Activated CD4-positive, alpha-beta T cell treated with anti-CD3 and anti-CD28 coated beads for 36 hours (primary cell): ENCODE measurements at places on chromosomes 3 and 15. TPM values are rescaled to one million over a fixed set of nuclear protein-coding genes. Genes with fewer than 3 reads are reported as not detected.
A peak's percentile ranks its signal among the peaks of the same experiment; 100 is the strongest.

Gene TMEM212
- not detected for total RNA-seq

DNA sequence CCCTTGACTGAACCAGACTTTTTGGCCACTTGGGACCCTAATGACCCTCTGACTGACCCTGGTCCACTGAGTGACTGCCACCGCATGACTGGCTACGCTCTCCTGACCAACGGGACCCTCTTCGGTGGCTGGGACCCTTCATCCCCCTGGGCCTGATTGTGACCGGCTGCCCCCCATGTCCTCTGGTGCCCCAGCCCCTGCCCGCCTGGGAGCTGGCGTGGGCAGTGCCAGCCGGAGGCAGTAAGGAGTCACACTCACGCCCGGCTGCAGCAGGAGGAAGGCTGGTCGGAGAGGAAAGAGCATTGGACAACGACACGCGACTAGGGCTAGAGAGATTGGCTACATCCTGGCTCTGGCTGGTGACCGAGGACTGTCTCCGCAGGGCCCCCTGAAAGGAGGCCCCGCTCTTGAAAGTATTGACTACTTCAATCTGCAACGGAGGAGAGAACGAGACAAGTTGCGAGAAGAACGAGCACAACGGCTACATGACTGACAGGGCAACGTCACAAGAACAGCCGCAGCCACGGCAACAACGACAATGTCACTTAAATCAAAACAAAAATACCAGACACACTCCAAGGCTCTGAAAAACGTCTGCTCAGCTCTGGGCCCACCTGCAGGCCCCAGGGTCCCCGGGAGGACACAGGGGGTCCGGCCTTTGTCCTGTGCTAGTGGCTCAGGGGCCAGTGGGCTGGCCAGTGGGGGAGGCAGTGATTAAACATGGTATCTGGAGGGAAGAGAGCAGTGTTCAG lies 15.1 kb upstream of the SEC13 start:
- peaks cover 9% of the 10 kb centered on the region for H3K27me3 ChIP-seq
- no peaks in the 10 kb centered on the region for H3K4me1 ChIP-seq
- no peak overlapping the region for H3K4me3 ChIP-seq
- no peak for DNase-seq
- no peak overlapping the region for H3K27ac ChIP-seq

DNA sequence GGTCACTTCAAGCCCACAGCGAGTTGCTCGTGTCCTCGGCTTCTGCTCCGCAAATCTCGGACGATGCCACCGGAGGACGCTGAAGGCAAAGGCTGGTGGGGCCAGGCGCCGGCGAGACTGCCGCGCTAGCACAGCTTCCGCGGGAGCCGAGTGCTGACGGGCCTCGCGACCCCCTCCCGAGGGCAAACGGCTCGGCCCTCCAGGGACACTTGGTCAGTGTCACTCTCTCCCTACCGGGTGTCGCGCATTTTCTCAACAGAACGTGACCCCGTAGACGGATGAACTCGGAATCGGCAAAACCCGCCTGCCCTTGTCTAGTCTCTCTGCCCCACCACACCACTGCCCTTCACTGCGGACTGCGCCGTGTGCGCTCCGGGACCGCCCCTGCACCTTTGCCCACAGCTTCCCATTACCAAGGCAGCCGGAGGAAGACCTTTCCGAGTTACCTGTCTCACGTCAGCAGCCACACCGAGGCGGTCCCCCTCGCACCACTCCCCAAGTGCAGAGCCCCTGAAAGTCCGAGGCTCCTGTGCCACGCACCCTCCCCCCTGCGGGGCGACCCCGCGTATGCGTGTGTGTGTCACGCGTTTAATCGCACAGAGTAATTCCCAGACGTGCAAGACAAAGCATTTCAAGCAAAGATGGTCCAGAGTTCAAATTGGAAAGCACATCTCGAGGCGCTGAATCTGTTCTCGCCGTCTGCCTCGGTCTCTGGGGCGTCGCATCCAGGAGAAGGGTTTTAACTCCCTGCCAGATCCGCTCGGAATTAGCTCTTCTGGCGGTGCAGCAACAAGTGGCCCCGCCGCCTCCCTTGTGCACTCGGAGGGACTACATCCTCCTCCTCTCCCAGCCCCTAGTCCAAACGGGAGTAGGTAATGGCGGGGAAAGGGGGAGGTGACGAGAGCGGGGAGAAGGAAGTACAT lies 245.0 kb upstream of the TOPAZ1 start:
- peak; percentile 58 for DNase-seq
- peaks cover 2% of the 10 kb centered on the region for H3K36me3 ChIP-seq
- peaks cover 39% of the 10 kb centered on the region for H3K4me1 ChIP-seq
- peaks cover 72% of the 10 kb centered on the region for H3K27me3 ChIP-seq
- H3K4me3 ChIP-seq, result peak overlapping the region; percentile 58

Gene KNG1
- not detected for total RNA-seq

- H3K27ac ChIP-seq, result no peak overlapping the region
- H3K27me3 ChIP-seq, result peaks cover 25% of the 10 kb centered on the region
- DNase-seq, result no peak
Observed at GRCh38 chr15:91237445-91237844, 137.4 kb downstream of the SV2B start.

DNA sequence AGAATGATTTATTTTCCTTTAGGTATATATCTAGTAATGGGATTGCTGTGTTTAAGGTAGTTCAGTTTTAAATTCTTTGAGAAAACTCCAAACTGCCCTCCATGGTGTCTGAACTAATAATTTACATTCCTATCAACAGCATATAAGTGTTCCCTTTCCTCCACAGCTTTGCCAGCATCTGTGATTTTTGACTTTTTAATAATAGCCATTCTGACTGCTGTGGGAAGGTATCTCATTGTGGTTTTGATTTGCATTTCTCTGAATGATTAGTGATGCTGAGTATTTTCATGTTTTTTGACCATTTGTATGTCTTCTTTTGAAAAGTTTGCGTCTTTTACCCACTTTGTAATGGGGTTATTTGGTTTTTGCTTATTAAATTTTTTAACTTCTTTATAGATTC lies 571.6 kb upstream of the CCDC54 start:
- H3K36me3 ChIP-seq, result no peaks in the 10 kb centered on the region
- no peaks in the 10 kb centered on the region for H3K27me3 ChIP-seq
- H3K4me1 ChIP-seq, result no peaks in the 10 kb centered on the region
- H3K4me3 ChIP-seq, result no peak overlapping the region

DNA sequence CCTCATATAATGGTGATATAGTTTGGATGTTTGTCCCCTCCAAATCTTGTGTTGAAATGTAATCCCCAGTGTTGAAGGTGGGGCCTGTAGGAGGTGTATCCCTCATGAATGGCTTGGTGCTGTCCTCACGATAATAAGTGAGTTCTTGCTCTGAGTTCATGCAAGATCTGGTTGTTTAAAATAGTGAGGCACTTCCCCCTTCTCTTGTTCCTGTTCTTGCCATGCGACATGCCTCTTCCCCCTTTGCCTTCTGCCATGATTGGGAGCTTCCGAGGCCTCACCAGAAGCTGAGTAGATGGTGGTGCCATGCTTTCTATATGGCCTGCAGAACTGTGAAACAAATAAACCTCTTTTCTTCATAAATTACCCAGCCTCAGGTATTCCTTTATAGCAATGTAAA lies 39.2 kb downstream of the REC114 start:
- no peaks in the 10 kb centered on the region for H3K4me1 ChIP-seq
- H3K4me3 ChIP-seq, result no peak overlapping the region
- peaks cover 12% of the 10 kb centered on the region for H3K27me3 ChIP-seq
- no peak for DNase-seq
- H3K27ac ChIP-seq, result no peak overlapping the region
- H3K36me3 ChIP-seq, result no peaks in the 10 kb centered on the region

Gene IMPDH2
- total RNA-seq, result 504 TPM

DNA sequence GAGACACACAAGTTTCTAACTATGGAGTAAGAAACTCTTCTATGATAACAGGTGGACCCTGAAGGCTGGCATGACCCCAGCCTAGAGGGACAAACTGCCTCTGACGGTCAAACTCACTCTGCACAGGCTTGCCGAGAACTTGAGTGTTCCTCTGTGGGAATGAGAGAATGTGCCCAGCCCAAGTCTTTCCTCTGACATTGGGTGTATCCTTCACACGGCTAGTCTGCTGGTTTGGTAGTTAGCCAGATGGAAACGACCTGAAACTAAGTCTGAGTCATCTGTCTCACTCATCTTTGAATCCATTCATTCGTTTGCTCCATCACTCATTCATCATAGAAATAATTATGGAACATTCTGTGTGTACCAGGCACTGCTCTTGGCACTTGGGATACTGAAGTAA lies 198.4 kb downstream of the ATP10A start:
- no peak overlapping the region for H3K4me3 ChIP-seq
- peaks cover 11% of the 10 kb centered on the region for H3K27me3 ChIP-seq
- DNase-seq, result no peak
- H3K27ac ChIP-seq, result no peak overlapping the region

DNA sequence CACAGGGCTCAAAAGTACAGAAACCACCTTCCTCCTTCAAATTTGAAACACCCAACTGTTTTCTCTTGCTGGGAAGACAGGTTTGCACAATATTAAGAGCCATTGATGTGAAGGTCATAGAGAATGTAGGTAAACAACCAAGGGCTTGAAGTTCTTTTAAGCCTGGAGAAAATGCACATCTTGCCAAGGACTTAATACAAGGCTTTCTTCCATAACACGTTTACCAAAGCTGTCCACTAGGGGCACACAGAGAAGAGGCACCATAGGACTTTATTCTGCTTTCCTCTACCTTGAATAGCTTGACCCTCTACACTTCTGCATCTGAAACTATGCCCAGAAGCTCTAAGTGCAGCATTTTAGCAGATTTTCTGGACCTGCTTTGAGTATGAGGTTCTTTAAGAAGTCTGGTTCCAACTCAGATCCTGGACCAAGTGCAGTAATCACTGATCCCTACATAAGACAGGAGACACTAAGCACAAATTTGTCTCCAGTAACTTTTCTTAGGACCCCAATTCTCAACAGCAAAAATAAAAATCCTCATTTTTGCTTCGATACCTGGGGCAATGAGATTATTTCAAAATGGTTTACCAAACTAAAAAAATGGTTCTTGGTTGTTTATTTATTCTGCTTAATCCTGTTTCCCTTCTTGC lies 138.0 kb downstream of the FBN1 start:
- H3K36me3 ChIP-seq, result no peaks in the 10 kb centered on the region
- H3K27me3 ChIP-seq, result no peaks in the 10 kb centered on the region
- no peak overlapping the region for H3K4me3 ChIP-seq
- DNase-seq, result peak; percentile 16
- no peaks in the 10 kb centered on the region for H3K4me1 ChIP-seq
- H3K27ac ChIP-seq, result no peak overlapping the region

Gene NR1D2
- total RNA-seq, result 2.4 TPM

DNA sequence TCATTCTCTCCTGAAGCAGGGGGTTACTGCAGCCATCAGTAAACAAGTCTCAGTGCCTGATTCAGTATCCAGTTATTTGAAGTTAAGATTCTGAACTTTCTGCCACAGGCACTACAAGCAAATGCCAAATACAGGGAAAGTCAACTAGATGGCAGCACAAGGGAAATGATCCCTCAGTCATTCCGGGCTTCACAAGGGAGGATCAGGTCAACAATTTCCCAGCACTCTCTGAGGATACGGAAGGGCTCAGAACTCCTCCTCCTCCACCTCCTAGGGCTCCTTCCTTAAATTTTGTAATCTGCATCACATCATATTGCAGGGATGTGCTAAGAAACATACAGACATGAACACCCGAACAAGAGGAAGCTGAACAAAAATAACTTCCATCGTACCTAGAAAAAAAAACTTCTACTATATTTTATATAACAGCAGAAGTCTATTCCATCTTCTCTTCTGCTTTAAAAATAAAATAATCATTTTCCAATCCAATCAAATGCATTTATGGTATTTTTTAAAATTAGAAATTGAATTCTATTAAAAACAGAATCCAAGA lies 187.1 kb downstream of the FMN1 start:
- no peak for DNase-seq
- H3K27ac ChIP-seq, result no peak overlapping the region
- H3K4me1 ChIP-seq, result peaks cover 7% of the 10 kb centered on the region
- H3K4me3 ChIP-seq, result no peak overlapping the region

- no peaks in the 10 kb centered on the region for H3K27me3 ChIP-seq
- H3K27ac ChIP-seq, result no peak overlapping the region
- H3K36me3 ChIP-seq, result peaks cover 4% of the 10 kb centered on the region
- DNase-seq, result no peak
Observed at GRCh38 chr15:40325700-40326099, 2.2 kb downstream of the INAFM2 start.

Gene GABRA5
- not detected for total RNA-seq

Gene ROPN1B
- not detected for total RNA-seq

DNA sequence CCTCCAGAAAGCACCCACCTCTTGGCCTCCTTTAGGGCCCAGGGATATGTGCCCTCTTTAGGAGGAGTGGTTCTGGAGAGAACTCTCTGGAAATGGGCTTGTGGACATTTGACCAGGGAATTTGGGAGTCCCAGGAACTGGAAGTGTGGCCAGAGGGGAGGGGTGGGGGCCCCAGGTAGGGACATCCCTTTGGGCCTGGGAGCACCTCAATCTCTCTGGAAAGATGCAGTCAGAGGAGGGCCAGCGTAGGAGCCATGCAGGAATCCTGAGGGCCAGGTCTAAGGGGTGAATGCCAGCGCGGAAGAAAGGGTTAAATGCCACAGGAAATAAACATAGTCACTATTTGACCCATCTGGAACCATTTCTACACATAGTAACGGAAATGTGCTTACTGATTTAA lies 50.3 kb upstream of the ITGA11 start:
- H3K4me1 ChIP-seq, result no peaks in the 10 kb centered on the region
- H3K36me3 ChIP-seq, result no peaks in the 10 kb centered on the region
- peaks cover 6% of the 10 kb centered on the region for H3K27me3 ChIP-seq
- H3K27ac ChIP-seq, result no peak overlapping the region
- no peak for DNase-seq
- no peak overlapping the region for H3K4me3 ChIP-seq

- DNase-seq, result no peak
- H3K36me3 ChIP-seq, result no peaks in the 10 kb centered on the region
- no peaks in the 10 kb centered on the region for H3K27me3 ChIP-seq
Observed at GRCh38 chr3:173058229-173058628, 82.8 kb downstream of the SPATA16 start.

Gene TMC3
- total RNA-seq, result not detected

- no peak overlapping the region for H3K27ac ChIP-seq
- H3K36me3 ChIP-seq, result no peaks in the 10 kb centered on the region
- H3K27me3 ChIP-seq, result peaks cover 4% of the 10 kb centered on the region
- DNase-seq, result no peak
Observed at GRCh38 chr15:59384507-59384906, 11.8 kb upstream of the MYO1E start.

Gene CP
- not detected for total RNA-seq

- H3K4me3 ChIP-seq, result no peak overlapping the region
- H3K27me3 ChIP-seq, result peaks cover 15% of the 10 kb centered on the region
- no peaks in the 10 kb centered on the region for H3K4me1 ChIP-seq
- DNase-seq, result no peak
Observed at GRCh38 chr15:62558640-62559380, 393.7 kb upstream of the C2CD4B start.

GRCh38 chr15:66211670-66212562 lies 41.6 kb downstream of the MEGF11 start:
- H3K36me3 ChIP-seq, result no peaks in the 10 kb centered on the region
- DNase-seq, result no peak
- no peak overlapping the region for H3K4me3 ChIP-seq
- peaks cover 3% of the 10 kb centered on the region for H3K27me3 ChIP-seq
- H3K27ac ChIP-seq, result no peak overlapping the region

- H3K27me3 ChIP-seq, result peaks cover 5% of the 10 kb centered on the region
- DNase-seq, result no peak
- H3K4me1 ChIP-seq, result no peaks in the 10 kb centered on the region
- no peak overlapping the region for H3K27ac ChIP-seq
- no peaks in the 10 kb centered on the region for H3K36me3 ChIP-seq
Observed at GRCh38 chr3:172856795-172857742, 106.5 kb downstream of the ECT2 start.

- no peak overlapping the region for H3K4me3 ChIP-seq
- no peak for DNase-seq
- H3K27ac ChIP-seq, result no peak overlapping the region
- peaks cover 9% of the 10 kb centered on the region for H3K4me1 ChIP-seq
Observed at GRCh38 chr3:151880416-151880690, 6.9 kb downstream of the SUCNR1 start.
